ENCODE measurements at places on chromosomes 5 and 9. TPM values are rescaled to one million over a fixed set of nuclear protein-coding genes. Genes with fewer than 3 reads are reported as not detected.
A peak's percentile ranks its signal among the peaks of the same experiment; 100 is the strongest.

OBP2B gene
- total RNA-seq: not detected

GRCh38 chr9:33129886-33130881 is 37.0 kb downstream of the B4GALT1 start:
- peaks cover 24% of the 10 kb centered on the region for H3K4me1 ChIP-seq
- H3K36me3 ChIP-seq: peaks cover 73% of the 10 kb centered on the region
- H3K27ac ChIP-seq: peak overlapping the region; percentile 94
- H3K4me3 ChIP-seq: no peak overlapping the region
- H3K27me3 ChIP-seq: no peaks in the 10 kb centered on the region
- DNase-seq: no peak

DNA sequence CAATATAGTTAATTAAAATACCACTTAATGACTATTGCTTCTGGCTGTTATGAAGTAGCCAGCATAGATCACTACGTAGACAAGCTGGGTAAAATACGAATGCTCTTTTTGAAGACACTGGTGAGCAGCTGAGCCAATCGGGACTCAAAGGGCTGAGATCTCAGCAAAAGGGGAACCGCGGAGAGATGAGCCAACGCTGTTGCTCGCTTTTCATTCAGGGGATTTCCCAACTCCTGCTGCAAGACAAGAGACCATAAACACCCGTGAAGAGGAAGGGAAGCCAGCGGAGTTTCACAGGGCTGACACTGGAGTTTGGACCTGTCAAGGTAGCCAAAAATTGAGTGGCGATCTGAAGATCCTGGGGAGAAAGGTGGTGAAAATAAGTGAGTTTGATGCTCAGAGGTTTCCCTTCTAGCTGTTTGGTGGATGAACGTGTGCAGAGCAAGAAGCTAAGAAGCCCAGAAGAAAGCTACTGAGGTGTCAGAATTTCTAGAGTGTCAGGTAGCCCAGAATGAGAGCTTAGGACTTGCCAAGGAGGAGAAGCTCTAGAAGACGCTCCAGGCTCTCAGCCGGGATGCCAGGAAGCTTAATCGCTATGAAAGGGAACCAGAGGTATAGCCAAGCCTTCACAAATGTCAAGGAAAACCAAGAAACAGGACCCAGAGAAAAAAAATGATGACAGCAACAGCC is 79.6 kb upstream of the RNU6ATAC start:
- H3K4me3 ChIP-seq: no peak overlapping the region
- H3K36me3 ChIP-seq: no peaks in the 10 kb centered on the region
- no peak overlapping the region for H3K27ac ChIP-seq
- peaks cover 3% of the 10 kb centered on the region for H3K4me1 ChIP-seq
- no peak for DNase-seq

- H3K4me3 ChIP-seq: no peak overlapping the region
- H3K27ac ChIP-seq: no peak overlapping the region
- no peaks in the 10 kb centered on the region for H3K4me1 ChIP-seq
- H3K36me3 ChIP-seq: peaks cover 9% of the 10 kb centered on the region
- no peaks in the 10 kb centered on the region for H3K27me3 ChIP-seq
- DNase-seq: no peak
These were observed 43.7 kb upstream of the RPL26L1 start for GRCh38 chr5:172915514-172915913.
